ENCODE measurements at places on chromosomes 13 and 19.

DNA sequence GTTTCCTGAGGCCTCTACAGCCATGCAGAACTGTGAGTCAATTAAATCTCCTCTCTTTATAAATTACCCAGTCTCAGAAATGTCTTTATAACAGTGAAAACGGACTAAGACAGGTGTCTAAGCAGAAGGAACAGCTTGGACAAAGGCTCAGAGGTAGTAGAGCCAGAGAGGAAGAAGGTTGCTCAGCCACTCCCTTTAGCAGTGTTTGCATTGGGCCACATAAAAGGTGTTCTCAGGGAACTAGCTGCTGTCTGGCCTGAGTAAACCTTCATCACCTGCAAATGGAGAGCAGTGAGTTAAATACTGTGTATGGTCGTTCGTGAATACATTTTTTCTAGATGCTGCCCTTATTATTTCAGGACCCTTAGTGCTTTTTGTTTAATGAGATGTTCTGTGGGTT lies 383.4 kb downstream of the EFNB2 start:
- DNase-seq: no peak

- DNase-seq: no peak
Observed at GRCh38 chr13:21077076-21077787, 15.8 kb upstream of the LATS2 start.

DNA sequence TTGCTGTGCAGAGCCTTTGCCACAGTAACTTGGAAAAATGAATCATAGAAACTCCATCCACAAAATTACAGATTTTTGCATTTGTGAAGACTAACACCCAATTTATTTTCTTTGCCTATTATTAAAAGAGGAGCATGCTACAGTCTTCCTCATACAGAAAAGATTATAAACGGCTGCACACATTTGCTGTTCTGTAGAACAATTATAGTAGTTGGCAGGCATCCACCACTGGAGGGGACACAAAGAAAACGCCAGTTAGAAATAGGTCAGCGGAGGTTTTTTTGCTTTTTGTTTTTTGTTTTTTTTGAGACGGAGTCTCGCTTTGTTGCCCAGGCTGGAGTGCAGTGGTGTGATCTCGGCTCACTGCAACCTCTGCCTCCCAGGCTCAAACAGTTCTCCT lies 51.6 kb downstream of the SACS start:
- no peak for DNase-seq

- DNase-seq: no peak
Observed at GRCh38 chr13:95903569-95903968, 149.6 kb downstream of the UGGT2 start.

DNA sequence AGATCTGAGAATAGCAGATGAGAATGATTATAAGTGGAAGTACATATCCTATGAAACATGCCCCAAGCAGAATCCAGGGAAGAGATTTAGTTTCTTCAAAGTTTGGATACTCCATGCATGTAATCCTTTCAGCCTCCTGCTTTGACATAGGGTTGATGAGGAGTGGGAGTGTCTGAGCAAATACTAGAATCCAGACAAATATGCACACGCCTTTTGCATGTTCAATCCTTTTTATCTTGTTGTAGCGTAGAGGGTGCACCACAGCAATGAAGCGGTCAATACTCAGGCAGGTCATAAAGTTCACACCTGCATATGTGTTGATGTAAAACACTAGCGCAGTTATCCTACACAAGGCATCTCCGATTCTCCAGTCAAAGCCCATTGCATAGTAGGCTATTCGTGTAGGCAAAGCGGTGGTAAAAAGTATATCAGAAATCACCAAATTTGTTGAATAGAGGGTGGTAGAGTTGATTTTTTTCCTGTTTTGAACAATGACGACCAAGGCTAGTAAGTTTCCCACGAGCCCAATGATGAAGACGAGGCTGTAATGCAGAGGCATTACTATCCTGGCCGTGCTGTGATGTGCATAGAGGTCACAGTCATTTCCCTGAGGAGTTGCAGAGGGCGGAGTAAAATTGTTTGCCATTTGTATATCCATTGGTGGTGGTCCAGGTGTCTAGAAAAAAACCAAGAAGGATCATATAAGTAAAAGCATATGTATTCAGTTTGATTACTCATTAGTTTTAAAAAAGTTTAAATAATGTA lies 11.5 kb downstream of the GPR183 start:
- DNase-seq: no peak

DNA sequence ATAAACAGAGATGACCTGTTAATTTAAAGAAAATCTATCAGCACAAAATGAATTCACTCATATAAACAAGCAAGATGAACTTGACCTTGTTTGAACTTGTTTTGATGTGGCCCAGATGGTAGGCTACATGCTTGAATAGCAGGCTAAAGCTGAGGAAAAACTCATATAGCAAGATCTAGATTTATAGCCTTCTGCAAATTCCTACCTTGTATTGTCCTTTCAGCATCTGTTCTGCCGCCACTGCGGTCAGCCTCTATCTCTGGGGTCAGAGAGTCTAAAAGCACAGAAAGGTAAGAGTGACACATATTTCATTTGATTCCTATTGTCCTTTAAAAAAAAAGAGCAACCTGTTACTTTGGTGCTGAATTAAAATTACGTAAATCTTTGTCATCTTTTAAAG lies 392.1 kb downstream of the DACH1 start:
- DNase-seq: no peak

GRCh38 chr13:44415815-44416214 lies 42.2 kb downstream of the SERP2 start:
- DNase-seq: no peak

GRCh38 chr13:98415326-98416070 lies 161.4 kb downstream of the STK24 start:
- no peak for DNase-seq

DNA sequence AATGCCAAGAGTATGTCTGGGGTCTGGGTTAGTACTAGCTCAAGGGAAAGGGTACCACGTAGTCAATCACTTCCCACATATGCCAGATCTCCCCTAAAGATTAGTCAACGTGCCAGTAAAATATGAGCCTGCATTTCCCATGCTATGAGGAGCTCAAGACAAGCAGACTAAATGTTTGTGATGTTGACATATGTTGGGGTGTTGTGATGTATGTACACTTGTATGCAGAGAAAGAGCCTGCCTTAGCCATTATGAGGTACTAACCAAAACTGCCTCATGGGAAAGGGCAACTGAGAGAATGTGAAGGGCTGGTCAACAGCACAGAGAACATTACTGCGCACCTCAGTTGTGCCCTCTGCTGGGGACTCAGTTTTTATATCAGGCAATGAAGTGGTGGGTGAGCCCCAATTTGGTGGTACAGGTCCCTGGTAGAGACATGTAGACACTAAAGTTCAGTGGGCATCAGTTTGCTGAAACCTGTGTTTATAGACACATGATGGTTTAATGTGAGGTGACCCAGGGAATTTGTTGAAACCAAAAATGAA lies 287.0 kb downstream of the DCT start:
- DNase-seq: no peak

DNA sequence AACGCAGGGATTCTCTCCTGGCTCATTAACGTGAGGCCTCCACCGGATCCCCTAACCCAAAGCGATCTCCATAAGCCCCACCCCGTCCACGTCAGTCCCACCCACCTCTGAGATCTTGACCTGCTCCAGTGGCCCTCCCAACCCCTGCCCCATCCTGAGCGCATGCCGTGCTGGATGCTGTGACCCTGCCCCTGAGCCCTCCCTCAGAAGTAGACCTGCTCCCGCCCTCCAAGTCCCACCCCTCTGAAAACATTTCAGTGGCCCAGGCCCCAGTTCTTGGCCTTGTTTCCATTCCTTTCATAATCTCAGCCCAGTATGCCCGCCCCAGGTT lies 19.9 kb downstream of the LMTK3 start:
- no peak for DNase-seq

Measured in SK-N-MC (cell line).